Smooth muscle cell of the umbilical artery (primary cell): ENCODE measurements at places on chromosomes 1 and 21. TPM values are rescaled to one million over a fixed set of nuclear protein-coding genes. Genes with fewer than 3 reads are reported as not detected.

Gene DDAH1
- 41.3 and 79.6 TPM in 2 replicates for total RNA-seq

Gene TNNT2
- not detected in 2 replicates for total RNA-seq

Gene SIK1
- 3.3 and 9.0 TPM in 2 replicates for total RNA-seq

Gene MAN1C1
- total RNA-seq, result 0.65 and 2.1 TPM in 2 replicates

Gene MEF2D
- 5.0 and 12.0 TPM in 2 replicates for total RNA-seq

Gene RYR2
- under 0.01 TPM in 2 replicates for total RNA-seq

Gene RHD
- total RNA-seq, result not detected in 2 replicates

Gene TDRD5
- not detected in 2 replicates for total RNA-seq

Gene CENPF
- total RNA-seq, result 5.6 and 40.5 TPM in 2 replicates

Gene FAM72B
- 0.30 and 2.5 TPM in 2 replicates for total RNA-seq

Gene CD1D
- 0.51 and 3.0 TPM in 2 replicates for total RNA-seq

Gene CELA2A
- total RNA-seq, result not detected in 2 replicates

Gene CYP4A22
- total RNA-seq, result not detected in 2 replicates

Gene CFHR2
- not detected in 2 replicates for total RNA-seq

Gene PROX1
- total RNA-seq, result under 0.01 and 0.51 TPM in 2 replicates

Gene AGMAT
- total RNA-seq, result 1.5 and 2.0 TPM in 2 replicates

Gene PRR9
- 0.51 TPM in 1 of 2 replicates, not detected in the other for total RNA-seq

Gene IL22RA1
- total RNA-seq, result not detected in 2 replicates

Gene KIRREL1
- total RNA-seq, result 200 and 213 TPM in 2 replicates

Gene PROK1
- total RNA-seq, result not detected in 2 replicates

Gene FCRL2
- total RNA-seq, result not detected in 2 replicates

Gene IGFN1
- total RNA-seq, result under 0.01 and 0.23 TPM in 2 replicates

Gene UBIAD1
- 3.0 and 7.3 TPM in 2 replicates for total RNA-seq

Gene CHI3L2
- 0.51 and 0.89 TPM in 2 replicates for total RNA-seq

Gene MIXL1
- not detected in 2 replicates for total RNA-seq

Gene CFAP126
- total RNA-seq, result not detected in 2 replicates

Gene TAF12
- total RNA-seq, result 33.6 and 55.8 TPM in 2 replicates

Gene TMEM269
- total RNA-seq, result not detected in 2 replicates

Gene ERG
- 0.59 and 0.92 TPM in 2 replicates for total RNA-seq

Gene PIK3C2B
- total RNA-seq, result 2.1 and 2.3 TPM in 2 replicates

Gene SRGAP2
- 48.4 and 82.3 TPM in 2 replicates for total RNA-seq

Gene LAPTM5
- 0.14 TPM in 1 of 2 replicates, not detected in the other for total RNA-seq

Gene TBX15
- total RNA-seq, result 0.05 TPM in 1 of 2 replicates, not detected in the other

Gene HLCS
- 35.6 and 51.2 TPM in 2 replicates for total RNA-seq

Gene CNIH3
- 14.3 and 47.7 TPM in 2 replicates for total RNA-seq

Gene SYNC
- 44.5 and 61.5 TPM in 2 replicates for total RNA-seq

Gene HSD3B2
- total RNA-seq, result not detected in 2 replicates

Gene TFF2
- not detected in 2 replicates for total RNA-seq

Gene C1QB
- total RNA-seq, result not detected in 2 replicates

Gene DYNLT5
- total RNA-seq, result 0.14 and 0.30 TPM in 2 replicates

Gene TP73
- total RNA-seq, result not detected in 2 replicates

Gene OLFM3
- not detected in 2 replicates for total RNA-seq

Gene ANKRD45
- under 0.01 and 2.6 TPM in 2 replicates for total RNA-seq

Gene FALEC
- total RNA-seq, result not detected in 2 replicates

Gene ACTL8
- under 0.01 TPM in 1 of 2 replicates, not detected in the other for total RNA-seq

Gene LORICRIN
- total RNA-seq, result not detected in 2 replicates
